ENCODE measurements at places on chromosomes 7 and 10. TPM values are rescaled to one million over a fixed set of nuclear protein-coding genes. Genes with fewer than 3 reads are reported as not detected.
A peak's percentile ranks its signal among the peaks of the same experiment; 100 is the strongest.

GRCh38 chr7:82985144-82985802 is 177.4 kb downstream of the PCLO start:
- no peak for DNase-seq

GRCh38 chr10:21603721-21604120 is 69.7 kb downstream of the MLLT10 start:
- DNase-seq: no peak

GRCh38 chr7:34036051-34036920 is 130.9 kb downstream of the BMPER start:
- DNase-seq: peak; percentile 67

GRCh38 chr10:13272164-13272571 is 27.7 kb downstream of the PHYH start:
- peak; percentile 61 for DNase-seq

DNA sequence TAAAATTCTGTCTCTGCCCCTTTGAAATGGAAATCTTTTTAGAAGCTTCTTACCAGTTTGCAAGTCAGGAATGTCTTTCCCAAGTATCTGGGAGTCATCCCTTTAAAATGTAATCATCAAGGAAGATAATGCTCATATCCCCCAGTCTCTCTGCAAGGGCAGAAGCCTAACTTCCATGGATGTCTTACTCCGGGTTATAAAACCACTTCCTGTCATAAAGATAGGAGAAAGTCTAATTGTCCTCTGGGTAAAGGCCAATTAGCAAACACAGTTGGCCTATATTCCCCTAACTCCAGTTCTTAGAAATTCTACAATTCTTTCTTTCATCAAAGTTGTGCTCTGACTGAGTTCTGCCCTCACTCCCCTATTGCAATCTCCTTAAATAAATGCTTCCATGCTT is 1631.5 kb upstream of the LRRTM3 start:
- DNase-seq: no peak

The SORCS1 gene
- polyA plus RNA-seq: 1.2 TPM
